Motor neuron (in vitro differentiated cells): ENCODE measurements at places on chromosomes 2 and 18. TPM values are rescaled to one million over a fixed set of nuclear protein-coding genes. Genes with fewer than 3 reads are reported as not detected.

DSC3 gene
- total RNA-seq, result 3.4 and 3.7 TPM in 2 replicates

MAL gene
- 1.8 and 2.9 TPM in 2 replicates for total RNA-seq

GKN1 gene
- not detected in 2 replicates for total RNA-seq

GRB14 gene
- total RNA-seq, result 5.5 and 7.0 TPM in 2 replicates

ARPC2 gene
- 103 and 108 TPM in 2 replicates for total RNA-seq

VWC2L gene
- total RNA-seq, result 0.05 and 0.25 TPM in 2 replicates

ANKRD36C gene
- total RNA-seq, result 8.7 and 16.4 TPM in 2 replicates

SPIRE1 gene
- total RNA-seq, result 15.7 and 18.3 TPM in 2 replicates

PIGN gene
- total RNA-seq, result 13.0 and 13.8 TPM in 2 replicates

EFHD1 gene
- 2.8 TPM in 2 replicates for total RNA-seq

SERPINB12 gene
- total RNA-seq, result 0.38 TPM in 1 of 2 replicates, not detected in the other

SKA1 gene
- 5.4 and 6.7 TPM in 2 replicates for total RNA-seq

CTAGE1 gene
- not detected in 2 replicates for total RNA-seq

SLC14A1 gene
- 0.14 and 0.21 TPM in 2 replicates for total RNA-seq

MOCOS gene
- 1.1 and 1.2 TPM in 2 replicates for total RNA-seq

IL36B gene
- 4.9 and 5.1 TPM in 2 replicates for total RNA-seq

RNF125 gene
- total RNA-seq, result 0.85 and 0.92 TPM in 2 replicates

ZNF892 gene
- total RNA-seq, result 11.2 and 11.5 TPM in 2 replicates

DNA sequence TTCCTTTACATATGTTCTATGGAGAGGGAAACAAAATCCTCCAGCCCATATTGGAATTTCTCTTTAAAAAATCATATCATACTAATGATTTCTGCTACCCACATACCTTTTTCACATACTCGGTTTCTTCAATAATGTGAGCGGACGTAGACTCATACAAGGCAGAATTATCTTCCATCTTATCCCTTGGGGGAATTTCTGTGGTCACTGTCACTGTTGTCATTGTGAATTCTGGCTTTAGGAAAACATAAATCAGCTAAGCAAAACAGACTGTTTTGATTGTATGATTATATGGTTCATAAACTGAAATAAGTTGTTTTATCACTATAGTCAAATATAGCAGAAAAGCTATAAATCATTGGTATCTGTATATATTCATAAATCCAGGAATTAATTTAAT lies 16.7 kb downstream of the CCDC68 start:
- ATAC-seq, result no peak

GRCh38 chr2:70779491-70779890 lies 11.0 kb downstream of the FIGLA start:
- no peak for ATAC-seq

- ATAC-seq, result peak; percentile 61
These were observed 211.9 kb downstream of the AGPS start for GRCh38 chr2:177604271-177605065.

GRCh38 chr2:127568128-127568527 lies 32.6 kb downstream of the MYO7B start:
- no peak for ATAC-seq

GRCh38 chr2:167510071-167510759 lies 621.9 kb downstream of the XIRP2 start:
- peak; percentile 3 for ATAC-seq

- no peak for ATAC-seq
These were observed 14.6 kb upstream of the CHAC2 start for GRCh38 chr2:53753041-53753440.

DNA sequence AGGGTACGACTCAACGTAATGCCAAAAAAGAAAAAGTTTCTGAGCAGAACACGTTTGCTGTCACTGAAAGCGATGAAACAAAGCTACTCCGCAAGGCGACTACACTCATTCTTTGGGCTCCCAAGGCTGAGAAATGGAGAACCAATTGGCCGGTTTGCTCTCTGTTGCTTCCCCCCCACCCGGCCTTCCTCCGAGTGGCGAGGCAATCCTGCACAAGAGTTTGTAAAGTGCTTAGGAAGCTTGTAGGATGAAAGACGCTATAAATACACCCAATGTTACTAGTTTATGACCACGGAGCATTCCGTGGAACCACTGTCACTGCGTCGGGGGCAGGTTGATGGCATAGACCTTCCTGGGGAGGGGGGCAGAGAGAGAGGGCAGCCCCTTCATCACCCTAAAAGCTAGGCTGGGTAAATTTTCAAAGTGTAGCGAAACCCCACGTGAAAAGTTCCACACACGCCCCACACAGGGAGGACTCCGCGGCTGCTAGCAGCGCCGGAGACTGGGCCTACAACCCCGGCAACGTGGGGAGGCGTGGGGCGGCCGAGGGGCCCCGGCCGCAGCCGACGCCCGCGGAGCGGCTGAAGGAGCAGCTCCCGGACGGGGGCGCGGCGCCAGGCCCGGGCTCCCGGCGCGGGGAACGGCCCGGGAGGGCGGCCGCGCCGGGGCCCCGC lies 915 bp downstream of the CUL3 start:
- ATAC-seq, result peak; percentile 0

DNA sequence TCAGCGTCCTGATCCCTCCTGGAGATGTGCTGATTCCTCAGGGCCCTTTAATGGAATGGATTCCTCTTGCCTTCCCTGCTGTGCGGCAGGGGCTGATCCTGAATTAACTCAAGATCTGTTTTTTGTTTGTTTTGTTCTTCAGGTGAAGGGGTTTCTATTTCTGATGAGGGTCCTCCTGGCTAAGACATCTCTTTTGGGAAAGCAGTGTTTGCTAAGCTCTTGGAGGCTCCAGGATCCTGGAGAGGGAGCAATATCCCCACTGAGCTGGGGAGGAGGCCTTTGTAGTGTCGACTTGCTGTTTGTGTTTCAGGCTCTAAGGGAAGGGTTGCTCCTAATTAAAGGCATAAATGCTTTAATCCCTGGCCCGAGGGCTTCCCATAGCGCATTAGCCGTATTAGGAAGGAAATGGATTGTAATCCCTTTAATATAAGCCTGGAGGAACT lies 65.3 kb upstream of the FOXI3 start:
- no peak for ATAC-seq

DNA sequence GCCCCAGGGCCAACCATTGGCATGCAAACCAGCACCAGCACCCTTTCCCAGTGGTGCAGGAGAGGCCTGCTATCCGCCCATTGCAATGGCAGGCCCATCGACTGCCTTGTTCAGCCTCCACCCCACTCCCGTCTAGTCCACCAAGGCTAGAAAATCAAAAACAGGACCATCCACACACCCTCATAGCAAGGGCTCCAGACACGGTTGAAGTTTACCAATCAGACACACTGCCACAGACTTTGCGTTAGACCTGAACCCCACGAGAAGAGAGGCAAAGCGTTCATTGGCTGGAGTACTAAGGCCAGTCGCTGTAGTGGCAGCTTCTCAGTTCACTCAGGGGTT lies 95.3 kb upstream of the TEX51 start:
- ATAC-seq, result no peak

GRCh38 chr2:2569306-2569705 lies 238.2 kb upstream of the MYT1L start:
- no peak for ATAC-seq

- ATAC-seq, result no peak
These were observed 45.3 kb downstream of the BIRC6 start for GRCh38 chr2:32402091-32402490.

- ATAC-seq, result no peak
These were observed 113.4 kb downstream of the HDAC4 start for GRCh38 chr2:239287461-239287860.

DNA sequence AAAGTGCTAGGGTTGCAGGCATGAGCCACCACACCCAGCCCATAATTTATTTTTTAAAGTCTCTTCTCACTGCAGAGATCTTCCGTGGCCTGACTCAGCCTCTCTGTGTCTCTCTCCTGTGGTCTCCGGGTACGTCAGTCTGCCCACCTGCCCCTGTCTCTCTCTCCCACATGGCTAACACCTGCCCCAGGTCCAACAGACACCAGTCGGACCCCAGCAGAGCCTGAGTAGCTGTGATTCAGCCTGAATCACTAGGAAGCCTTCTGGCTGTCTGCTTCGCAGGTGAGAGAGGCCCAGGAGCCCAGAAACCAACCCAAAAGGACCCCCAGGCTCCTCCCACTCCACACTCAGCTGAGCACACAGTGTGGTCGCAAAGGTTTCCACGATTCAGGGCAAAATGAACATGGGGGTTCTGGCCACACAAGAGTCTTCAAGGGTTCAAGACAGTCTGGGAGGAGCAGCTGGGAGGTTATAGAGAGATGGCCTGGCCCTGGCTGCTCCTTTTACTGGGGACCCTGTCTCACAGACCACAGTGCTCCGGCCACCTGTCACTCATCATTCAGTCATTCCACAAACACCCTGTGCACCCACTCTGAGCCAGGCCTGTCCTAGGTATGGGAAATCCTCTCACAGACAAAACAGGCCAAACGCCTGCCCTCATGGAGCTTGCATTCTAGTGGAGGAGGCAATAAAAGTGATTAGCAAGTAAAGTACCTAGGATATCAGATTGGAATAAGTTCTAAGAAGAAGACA lies 8.6 kb downstream of the RUFY4 start:
- ATAC-seq, result no peak

- no peak for ATAC-seq
These were observed 18.7 kb downstream of the MEP1B start for GRCh38 chr18:32208577-32208976.

GRCh38 chr2:119788752-119789151 lies 29.0 kb downstream of the PTPN4 start:
- ATAC-seq, result no peak

- no peak for ATAC-seq
These were observed 65.8 kb upstream of the IGFBP5 start for GRCh38 chr2:216761133-216761532.

GRCh38 chr2:32136097-32136496 lies 29.6 kb upstream of the SLC30A6 start:
- ATAC-seq, result no peak

DNA sequence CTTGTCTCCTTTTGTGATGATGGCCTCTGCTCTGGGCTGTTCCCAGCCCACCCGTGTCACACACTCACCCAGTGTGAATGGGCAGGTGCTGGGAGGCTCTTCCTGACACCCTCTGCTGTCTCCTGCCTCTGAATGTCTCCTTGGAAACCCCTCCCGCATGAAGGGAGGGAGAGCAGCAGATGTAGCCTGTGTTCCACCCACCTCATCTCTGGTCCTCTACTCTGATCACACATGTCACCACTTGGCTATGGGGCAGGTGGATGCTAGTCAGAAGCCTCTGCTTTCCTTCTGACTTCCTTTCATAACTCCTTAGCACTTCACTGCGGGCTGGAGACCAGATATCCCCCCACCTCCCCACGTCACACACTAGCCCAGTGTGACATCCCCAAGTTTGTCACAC lies 23.9 kb downstream of the EFR3B start:
- ATAC-seq, result no peak

- ATAC-seq, result no peak
These were observed 113.5 kb downstream of the MEIS1 start for GRCh38 chr2:66548422-66548821.

GRCh38 chr2:42754021-42754775 lies 9.7 kb downstream of the OXER1 start:
- ATAC-seq, result no peak

- no peak for ATAC-seq
These were observed 1155.6 kb downstream of the LRP1B start for GRCh38 chr2:140975237-140975636.

GRCh38 chr2:197516393-197516761 lies 511 bp downstream of the MOB4 start:
- ATAC-seq, result no peak

DNA sequence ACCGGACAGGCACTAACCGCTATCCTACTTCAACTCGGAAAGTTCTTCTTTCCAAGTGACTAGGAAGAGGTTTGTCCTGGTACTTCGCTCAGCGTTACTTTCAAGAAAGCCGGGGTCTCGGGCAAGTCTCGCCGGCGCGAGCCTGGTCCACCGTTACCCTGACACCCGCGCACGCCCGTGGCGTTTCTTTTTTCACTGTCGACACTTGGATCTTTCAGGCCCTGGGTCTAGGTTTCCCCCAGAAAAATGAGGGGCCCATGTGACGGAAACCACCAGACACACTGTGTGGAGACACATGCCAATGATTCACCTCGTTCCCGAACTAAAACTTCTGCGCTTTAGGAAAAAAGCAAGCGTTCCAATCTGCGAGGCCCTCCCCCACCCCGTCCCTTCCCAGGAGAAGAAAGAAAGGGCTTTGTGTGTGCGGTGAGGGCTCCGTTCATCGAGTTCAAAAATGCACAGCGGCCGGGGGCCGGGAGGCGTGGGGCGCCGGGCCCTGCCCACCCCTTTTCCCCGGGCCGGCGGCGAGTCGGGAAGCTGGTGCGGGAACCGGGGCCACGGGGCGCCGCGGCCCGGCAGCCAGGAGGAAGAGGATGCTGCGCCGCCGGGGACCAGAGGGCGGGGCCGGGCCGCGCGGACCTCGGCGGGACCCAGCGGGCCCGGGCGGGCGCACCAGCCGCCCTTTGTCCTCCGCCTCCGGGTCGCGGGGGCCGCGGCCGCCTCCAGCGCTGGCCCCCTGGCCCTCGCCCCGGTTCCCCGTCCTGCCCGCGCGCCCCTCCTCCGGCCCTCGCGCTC lies 2.6 kb downstream of the ZNF521 start:
- peak; percentile 9 for ATAC-seq

- ATAC-seq, result peak; percentile 33
These were observed 32.7 kb downstream of the MEX3C start for GRCh38 chr18:51164761-51165281.

GRCh38 chr2:49105506-49105905 lies 48.8 kb downstream of the FSHR start:
- no peak for ATAC-seq

- no peak for ATAC-seq
These were observed 20.1 kb upstream of the YES1 start for GRCh38 chr18:832085-832681.
